ENCODE measurements at places on chromosomes 3 and 15. TPM values are rescaled to one million over a fixed set of nuclear protein-coding genes. Genes with fewer than 3 reads are reported as not detected.

EXD1 gene
- total RNA-seq = 0.21 TPM

CDHR4 gene
- total RNA-seq = not detected

DTX3L gene
- 36.9 TPM for total RNA-seq

TLR9 gene
- 0.07 TPM for total RNA-seq

FOXB1 gene
- not detected for total RNA-seq

ZNF860 gene
- total RNA-seq = 3.8 TPM

GOLGA8S gene
- not detected for total RNA-seq
